ENCODE measurements at places on chromosomes 7 and 10.

DNA sequence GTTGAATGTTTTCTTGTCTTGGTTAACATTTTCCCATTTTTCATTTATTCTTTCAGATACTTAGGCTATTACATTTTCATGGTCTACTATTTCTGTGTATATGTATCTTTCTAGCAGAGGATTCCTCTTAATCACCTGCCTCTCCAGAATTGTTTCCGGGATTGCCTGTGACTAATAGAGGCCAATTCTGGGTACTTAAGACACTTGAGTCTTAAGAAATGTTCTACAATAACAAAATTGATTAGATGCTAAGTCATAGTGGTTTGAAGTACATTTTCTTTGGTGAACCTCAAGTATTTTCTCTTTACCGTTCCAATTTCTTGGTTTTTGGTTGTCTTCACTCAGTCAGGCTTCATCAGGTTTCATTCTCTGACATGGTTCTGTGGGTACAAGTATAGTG is 26.4 kb downstream of the BBS9 start:
- no peak for DNase-seq

DNA sequence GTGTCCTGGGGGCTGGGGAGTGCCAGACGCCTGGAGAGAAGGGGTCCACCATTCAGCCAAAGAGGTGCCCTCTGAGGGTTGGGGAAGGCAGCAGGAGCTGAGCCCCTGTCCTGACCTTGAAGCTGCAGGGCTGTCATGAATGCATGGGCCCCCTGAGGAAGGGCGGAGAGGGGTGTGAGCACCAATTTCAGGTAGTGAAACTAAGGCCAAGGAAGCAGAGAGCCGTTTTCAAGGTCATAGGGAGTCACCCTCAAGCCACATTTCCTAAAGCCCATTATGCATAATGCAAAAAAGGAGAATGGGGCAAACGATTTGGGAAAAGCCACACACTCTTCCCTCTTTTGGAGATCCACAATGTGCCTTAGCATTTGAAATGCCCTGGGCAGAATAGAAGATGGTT is 37.2 kb downstream of the FIGNL1 start:
- DNase-seq = no peak

GRCh38 chr7:129657363-129657762 is 45.8 kb downstream of the NRF1 start:
- no peak for DNase-seq

DNA sequence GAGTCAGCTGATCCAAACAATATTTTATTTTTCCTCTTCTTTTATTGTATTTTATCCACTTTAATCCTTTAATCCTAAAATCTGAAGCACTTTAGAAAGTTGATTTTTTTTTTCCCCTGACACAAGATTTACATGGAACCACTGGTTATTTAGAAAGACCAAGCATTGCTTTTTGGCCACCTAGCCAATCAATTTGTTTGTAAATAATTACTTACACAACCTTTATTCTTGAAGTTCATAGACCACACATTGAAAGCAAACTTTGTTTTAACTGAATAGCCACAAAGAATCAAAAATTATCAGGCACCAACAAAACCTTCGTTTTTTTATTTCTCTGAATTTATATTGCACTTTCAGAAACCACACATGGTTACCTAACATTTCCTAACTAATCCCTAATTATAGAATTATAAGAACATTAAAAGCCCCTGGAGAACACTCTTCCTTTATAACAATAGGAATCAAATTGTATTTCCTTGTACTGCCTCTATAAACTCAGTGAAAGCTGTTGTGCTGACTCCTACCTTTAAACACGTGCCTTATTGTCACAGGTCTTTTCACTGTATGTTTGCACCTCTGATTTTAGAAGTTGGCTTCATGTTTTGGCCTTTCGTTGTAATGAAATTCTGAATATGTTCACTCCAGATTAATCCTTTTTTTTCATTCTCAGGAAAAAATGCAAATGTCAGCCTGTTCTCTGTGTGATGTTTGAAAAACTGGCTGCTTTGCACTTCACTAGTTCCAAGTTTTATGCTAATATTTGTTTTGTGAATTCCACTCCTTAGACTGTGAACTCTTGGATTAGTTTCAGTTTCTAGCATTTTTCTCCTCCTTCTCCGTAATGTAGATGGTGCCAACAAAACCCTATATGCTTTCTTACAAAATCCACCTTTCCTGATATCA is 1511.9 kb downstream of the REEP3 start:
- no peak for DNase-seq

DNA sequence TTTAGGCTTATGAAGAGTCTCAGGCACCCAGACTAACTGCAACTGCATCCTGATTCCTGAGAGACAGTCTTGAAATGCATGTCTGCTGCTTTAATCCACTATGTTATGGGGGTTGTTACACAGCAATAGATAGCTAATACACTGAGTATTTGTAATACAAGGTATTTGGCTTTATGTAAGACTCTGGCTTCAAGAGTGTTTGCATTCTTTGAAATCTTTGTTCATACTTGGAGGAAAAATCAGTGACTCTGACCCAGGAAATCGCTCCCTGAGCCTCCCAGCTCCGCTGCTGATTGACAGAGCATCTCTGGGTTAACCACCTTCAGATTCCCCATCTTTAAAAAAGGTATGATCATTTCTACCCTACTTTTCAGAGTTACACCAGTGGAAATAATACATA is 133.9 kb downstream of the MTPAP start:
- no peak for DNase-seq

DNA sequence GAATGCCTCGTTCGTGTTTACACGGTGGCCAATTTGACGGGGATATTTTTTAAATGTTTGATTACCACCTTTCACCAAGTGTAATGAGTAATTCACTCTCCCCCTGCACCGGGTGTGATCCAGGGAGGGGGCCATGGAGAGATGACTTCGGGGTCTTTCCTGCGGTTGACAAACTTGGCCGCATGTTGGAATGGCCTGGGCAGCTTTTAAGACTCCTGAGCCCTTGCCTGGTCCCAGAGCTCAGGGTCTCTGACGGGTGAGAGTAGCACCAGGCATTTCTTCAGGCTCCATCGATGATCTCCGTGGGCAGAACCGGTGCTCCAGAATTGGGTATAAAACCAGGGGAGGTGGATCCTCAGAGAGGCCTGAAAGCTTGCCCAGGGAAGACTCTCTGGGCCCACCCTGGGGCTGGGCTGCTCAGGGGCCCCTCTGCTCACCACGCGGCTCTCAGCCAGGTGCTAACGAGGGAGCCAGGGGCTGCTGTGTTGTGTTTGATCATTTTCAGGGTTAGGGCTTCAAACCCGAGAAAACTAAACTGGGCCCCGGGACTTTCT is 882 bp downstream of the ZNF282 start:
- no peak for DNase-seq

GRCh38 chr7:131225619-131226513 is 101.8 kb upstream of the MKLN1 start:
- no peak for DNase-seq

DNA sequence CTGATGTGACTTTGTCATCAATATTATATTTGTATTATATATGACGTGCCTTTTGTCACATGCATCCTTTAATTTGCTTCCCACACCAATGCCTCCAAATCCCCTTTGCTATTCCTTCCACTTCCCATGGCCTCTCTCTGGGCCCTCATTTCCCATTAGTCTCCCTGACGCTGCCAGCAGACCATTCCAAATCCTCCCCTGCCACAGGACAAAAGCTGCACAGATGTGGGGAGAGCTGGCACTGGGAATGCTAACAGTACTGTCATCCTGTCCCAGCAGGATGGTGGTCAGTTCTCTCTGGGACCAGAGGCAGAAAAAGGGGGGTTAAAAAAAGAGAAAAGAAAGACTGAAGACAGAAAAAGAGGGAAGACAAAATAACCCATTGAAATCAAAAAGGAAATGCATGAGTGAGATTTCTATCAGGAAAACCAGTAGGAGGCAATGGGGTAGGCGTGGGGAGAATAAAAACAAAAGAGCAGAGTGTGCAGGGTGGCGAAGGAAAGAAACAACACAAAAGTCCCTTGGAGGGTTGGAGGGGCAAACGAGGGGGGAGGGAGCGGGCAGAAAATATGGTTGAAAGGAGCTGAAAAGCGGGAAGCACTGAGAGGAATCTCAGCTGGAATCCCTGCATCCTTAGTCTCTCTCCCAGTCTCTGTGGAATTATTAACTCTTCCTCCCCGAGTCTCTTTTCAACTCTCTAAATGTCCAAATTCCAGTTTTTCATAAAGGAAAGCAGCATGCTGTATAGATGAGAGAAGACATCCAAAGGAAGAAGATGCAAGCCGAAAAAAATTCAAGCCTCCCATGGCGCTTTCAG is 59.2 kb upstream of the PTN start:
- no peak for DNase-seq

DNA sequence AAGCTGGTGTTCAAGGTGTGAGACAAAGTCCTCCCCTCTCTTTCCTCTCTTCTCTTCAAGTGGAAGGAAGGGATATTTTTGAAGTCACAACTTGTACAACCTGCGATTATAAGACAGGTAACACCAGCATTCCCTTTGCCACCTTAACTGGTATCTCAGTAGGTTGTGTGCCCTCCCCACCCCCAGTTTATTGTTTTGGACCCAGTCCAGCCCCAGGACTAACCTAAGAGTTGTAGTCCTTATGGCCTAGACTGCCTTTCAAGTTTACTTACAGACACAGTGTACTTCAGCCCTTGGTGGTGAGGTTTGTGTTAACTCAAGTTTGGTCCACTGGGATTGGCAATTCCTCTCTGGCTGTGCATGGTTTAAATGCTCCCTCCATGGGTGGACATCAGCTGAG is 26.8 kb upstream of the CYP2C8 start:
- DNase-seq = no peak

- no peak for DNase-seq
Observed at GRCh38 chr7:116678780-116679179, 6.8 kb downstream of the MET start.

DNA sequence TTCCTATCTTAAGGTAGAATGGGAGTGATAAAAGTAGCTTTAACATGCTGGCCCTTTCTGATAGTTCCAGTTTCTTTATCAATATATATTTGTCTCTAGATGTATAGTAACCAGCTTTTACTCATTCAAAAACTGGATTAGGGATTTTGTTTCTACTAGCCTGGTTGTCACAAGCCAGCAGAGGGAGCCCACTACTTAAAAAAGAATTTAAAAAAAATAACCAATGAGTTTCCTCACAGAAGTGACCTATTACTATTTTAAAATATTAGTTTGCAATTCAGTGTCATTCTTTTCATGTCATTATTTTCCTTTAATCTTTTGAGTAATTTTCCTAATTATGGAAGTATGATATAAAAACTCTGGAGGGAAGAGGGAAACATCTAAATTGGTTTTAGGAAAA is 142.1 kb downstream of the PHTF2 start:
- no peak for DNase-seq

DNA sequence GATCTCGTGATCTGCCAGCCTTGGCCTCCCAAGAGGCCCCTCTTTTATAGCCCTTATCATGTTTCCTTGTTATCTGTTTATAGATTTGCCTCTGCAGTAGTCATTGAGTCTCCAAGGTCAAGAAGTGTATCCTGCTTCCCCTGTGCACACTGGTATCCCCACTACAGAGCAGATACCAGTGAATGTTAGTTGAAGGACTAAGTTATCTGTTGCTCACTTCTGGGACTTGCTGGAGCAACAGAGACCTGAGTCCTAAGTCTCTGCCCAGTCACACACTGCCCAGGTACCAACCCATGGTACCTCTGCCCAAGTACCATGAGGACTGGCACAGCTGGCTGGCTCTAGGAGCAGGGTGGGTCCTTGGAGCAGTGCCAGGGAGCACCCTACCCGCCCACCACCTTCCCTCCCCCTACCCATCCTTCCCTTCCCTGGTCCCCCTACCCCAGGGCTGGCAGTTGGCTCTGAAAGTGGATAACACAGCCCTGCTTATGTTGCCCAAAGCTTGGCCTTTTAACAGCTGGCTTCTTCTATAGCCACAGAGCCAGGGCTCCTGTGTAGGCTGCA is 26.5 kb upstream of the PDCD4 start:
- no peak for DNase-seq

- no peak for DNase-seq
Observed at GRCh38 chr10:51012073-51012472, 62.2 kb upstream of the PRKG1 start.

DNA sequence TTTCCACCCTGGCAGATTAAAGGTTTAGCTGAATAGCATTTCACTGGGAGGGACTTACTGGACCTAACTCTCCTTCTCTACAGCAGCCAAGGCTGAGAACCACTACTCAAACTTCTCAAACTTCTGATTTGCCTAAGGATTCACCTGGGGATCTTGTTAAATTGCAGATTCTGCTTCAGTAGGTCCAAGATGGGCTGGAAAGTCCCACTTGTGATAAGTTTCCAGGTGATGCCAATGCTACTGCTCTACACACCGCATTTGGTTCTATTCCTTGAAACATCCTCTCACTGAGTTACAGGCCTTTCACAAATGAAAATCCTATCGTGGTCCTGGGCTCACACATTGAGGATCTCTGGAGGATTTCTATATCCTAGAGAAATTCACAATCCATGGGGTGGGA is 147.9 kb downstream of the CHCHD3 start:
- no peak for DNase-seq

DNA sequence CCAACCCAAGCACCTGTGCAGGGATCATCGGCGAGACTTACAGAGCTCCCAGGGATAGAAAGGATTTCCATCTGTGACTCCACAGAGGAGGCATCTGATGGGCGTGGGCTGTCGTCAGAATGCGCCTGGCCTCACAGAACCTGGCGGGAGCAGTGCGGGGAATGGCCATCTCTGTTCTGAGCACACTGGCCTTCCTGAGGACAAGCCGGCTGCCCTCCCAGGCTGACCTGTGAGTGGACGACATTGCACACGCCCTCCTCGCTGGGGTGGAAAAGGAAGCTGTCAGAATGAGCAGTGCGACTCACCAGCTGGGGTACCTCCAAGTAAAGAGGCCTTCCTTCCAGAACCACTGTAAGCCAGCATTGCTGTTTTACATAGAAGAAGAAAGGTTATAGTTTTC is 234.6 kb upstream of the PITRM1 start:
- DNase-seq = no peak

DNA sequence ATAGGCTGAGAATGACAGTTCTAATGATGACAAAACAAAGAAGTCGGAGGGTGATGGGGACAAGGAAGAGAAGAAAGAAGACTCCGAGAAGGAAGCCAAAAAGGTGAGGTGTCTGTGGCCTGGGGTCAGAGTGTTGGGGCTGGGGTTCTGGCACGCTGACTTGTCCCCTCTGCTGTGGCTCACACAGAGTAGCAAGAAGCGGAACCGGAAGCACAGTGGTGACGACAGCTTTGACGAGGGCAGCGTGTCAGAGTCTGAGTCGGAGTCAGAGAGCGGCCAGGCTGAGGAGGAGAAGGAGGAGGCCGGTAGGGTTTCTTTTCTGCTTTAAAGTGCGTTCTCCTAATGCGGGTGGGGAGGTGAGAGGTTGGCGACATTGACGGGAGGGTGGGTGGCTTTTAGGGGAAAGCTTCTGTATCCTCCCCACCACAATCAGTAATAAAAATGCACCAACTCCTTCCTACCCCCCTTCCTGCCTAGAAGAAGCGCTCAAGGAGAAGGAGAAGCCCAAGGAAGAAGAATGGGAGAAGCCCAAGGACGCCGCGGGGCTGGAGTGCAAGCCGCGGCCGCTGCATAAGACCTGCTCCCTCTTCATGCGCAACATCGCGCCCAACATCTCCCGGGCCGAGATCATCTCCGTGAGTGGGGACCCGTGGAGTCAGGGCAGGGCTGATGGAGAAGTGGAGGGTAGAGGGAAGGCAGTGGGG is 4.6 kb downstream of the UFSP1 start:
- no peak for DNase-seq
